ENCODE measurements at places on chromosomes 4 and X.

- no peak for DNase-seq
Observed at GRCh38 chr4:169741569-169741968, 16.2 kb downstream of the HPF1 start.

DNA sequence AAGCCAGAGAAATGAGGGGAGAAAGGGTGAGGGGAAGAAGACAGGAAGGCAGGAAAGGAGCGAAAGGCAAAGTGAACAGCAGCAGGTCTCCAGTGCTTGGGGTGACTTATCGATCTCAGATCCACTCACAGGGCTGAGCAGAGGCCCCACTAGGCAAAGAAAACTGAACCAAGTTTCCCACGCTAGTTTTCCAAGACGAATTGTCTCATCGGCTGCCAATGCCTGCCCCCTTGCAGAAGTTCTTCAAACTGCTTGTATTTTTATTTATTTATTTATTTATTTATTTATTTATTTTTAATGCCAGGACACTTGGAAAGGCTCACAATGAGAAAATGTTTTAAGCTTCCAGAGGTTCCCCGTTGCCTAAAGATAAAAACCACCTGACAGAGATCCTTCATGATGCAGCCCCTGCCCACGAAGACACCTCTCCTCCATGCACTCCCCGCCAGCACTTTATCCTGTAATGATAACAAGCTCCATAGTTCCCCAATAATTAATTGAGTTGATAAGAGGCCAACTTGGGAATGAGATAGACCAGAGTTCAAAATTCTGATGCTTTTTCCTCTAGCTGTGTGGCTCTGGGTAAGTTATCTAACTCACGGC is 43.2 kb downstream of the QDPR start:
- no peak for DNase-seq

DNA sequence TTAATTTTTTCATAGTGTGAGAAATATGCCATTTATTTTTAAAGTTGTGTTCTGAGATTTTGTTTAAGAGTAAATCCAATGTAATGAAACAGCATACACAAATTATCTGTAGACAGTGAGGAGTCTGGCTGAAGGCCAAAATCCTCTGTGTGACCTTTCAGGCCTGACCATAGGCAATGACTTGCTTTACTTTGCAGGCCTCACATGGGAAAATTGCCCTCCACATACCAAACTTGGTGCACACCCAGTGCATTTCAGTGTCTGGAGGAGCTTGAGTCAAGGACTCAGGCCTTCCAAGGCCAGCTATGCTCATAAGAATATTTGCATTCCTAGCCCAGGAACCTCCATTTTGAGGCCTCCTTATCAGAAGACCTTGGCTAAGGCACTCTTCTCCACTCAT is 430.1 kb downstream of the GABRG1 start:
- no peak for DNase-seq

DNA sequence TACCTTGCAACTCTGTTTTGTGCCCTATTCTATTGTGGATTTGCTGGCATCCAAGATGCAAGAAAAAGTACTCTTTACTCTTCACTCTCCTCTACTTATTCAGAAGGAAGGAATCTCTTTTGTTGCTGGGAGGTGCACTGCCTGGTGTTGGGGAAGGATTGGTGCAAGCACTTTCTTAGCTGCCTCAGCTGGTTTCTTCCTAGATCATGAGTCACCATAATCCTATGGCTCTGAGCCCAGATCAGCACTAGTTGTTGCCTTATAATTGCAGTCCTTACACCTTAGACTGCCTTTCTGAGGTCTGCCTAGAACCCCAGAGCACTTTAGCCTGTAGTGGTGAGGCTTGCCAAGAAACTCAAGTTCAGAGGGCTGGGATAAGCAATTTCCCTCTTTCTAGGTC is 37.0 kb upstream of the CT83 start:
- no peak for DNase-seq

GRCh38 chr4:140156529-140157171 is 2.7 kb upstream of the MAML3 start:
- DNase-seq, result peak; percentile 42

GRCh38 chrX:69374569-69374968 is 129.6 kb upstream of the NALF2 start:
- no peak for DNase-seq

GRCh38 chr4:74665876-74666275 is 128.4 kb downstream of the BTC start:
- DNase-seq, result no peak

- no peak for DNase-seq
Observed at GRCh38 chrX:150156615-150157014, 206.5 kb upstream of the MAMLD1 start.

DNA sequence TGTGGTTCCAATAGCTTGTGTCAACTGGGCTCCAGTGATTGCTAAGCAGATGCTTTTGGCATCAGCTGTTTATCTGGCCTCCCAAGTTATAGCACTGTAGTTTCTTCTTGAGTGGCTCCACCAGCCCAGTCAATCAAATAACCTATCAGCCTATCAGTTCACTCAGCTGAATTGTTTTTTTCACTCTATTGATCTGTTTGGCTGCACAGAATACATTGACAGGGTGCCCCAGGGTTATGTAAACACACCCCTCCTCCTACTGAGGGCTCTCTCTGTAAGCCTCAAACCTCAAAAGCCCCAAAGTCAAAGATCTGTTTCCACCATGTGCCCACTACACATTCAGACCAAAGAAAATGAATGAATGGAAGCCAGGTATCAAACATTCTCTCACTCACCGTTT is 214.0 kb downstream of the HS6ST2 start:
- no peak for DNase-seq

DNA sequence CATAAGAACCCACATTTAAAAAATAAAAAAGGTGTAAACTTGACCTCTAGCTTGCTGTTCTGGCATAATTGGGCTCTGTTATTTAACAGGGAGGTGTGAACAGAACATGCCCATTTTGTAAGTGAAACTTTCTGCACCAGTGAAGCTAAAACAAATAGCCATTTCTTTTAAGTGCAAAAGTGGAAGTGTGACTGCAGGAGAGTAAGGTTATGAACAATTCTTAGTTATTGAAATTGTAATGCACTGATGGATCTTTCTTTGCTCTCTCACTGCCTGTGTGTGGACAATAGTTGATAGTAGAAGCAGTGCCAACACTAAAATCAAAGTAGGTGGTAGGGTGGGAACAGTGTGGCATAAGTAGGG is 12.6 kb downstream of the P2RY10 start:
- no peak for DNase-seq

GRCh38 chr4:150139297-150139865 is 61.1 kb downstream of the DCLK2 start:
- DNase-seq, result no peak

DNA sequence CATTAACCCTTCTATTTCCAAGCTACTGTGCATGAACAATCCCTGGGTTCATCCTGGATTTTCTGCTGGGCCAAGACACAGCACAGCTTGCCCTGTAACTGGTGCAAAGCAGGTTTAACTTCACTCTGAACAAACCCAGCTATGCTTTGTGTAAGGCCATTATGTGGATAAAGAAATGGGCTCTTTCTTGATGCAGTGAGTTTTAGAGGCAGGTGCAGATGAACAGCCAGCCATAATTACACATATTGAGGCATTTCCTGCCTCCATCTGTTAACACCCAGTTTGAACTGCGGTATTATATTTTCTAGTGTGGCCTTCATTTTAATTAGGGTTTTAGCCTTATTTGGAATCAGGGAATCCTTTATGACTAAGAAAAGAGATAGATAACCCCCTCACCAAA is 68.7 kb upstream of the ARX start:
- no peak for DNase-seq

GRCh38 chrX:75067931-75068330 is 88.2 kb downstream of the ABCB7 start:
- DNase-seq, result no peak

- DNase-seq, result no peak
Observed at GRCh38 chr4:29453303-29453820, 1266.8 kb upstream of the PCDH7 start.

DNA sequence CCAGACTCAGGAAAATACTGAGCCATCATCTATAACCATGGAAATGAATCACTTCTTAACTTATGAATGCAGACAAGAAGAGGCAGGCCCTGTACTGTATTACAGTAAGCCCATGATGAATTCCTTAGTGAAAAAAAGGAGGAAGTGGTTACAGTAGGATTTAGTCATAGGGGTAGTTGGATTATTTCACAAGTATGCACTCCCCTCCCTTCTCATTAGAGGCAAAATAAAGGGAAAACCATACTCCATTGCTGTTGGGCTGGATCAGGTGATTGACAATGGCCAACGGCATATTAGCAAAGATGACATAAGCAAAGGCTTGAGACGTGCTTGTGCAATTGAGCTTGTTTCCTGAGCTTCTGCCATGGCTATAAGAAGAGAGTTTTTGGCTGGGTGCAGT is 181.1 kb upstream of the PRPS2 start:
- no peak for DNase-seq

- no peak for DNase-seq
Observed at GRCh38 chr4:173591760-173592159, 61.7 kb upstream of the HAND2 start.

DNA sequence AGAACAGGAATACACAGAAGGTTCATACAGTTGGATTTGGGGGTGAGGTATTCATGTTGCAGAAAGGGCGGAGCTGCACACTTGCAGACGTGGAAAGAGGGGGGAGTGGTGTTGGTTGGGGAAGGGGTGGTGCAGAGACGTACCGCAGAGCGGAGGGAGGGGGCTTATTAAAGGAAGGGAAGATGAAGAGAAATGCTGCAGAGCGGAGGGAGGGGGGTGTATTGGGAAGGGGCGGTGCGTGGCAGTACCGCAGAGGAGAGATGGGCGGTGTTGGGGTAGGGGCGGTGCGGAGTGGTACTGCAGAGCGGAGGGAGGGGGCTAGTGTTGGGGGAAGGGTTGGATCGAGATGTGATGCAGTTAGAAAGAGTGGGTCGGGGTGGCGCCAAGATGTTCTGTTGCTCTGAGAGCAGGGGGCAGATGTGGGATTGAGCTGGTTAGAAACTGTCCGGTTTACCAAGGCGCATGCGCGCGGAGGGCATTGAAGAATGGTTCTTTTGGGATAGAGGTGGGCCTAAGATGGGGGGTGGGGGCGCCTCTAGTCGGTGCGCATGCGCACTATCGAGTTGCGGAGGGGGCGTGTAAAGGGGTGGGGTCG is 900 bp downstream of the TRO start:
- peak; percentile 17 for DNase-seq

GRCh38 chr4:33054656-33055196 is 2334.6 kb downstream of the PCDH7 start:
- DNase-seq, result no peak

DNA sequence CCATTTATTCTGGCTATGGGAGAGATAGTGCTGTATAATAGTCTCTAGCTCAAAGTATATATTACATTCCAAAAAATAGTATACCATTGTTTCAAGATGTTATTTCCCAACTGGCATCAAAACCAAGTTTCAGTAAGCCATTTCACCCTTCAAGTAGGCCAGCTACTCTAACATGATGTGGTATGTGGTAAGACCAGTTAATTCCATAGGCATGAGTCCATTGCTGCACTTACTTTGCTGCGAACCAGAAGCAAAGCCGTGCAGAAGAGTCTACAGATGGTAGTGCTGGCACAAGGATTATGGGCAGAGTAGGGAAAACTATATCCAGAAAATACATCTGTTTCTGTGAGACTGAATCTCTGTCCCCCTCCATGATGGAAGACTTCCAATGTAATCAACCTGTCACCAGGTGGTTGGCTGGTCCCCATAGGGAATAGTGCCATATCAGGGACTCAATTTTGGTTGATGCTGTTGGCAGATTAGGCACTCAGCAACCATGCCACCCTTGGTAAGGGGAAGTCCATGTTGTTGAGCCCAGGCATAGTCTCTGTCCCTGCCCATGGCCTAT is 49.8 kb upstream of the HSD17B10 start:
- DNase-seq, result no peak

DNA sequence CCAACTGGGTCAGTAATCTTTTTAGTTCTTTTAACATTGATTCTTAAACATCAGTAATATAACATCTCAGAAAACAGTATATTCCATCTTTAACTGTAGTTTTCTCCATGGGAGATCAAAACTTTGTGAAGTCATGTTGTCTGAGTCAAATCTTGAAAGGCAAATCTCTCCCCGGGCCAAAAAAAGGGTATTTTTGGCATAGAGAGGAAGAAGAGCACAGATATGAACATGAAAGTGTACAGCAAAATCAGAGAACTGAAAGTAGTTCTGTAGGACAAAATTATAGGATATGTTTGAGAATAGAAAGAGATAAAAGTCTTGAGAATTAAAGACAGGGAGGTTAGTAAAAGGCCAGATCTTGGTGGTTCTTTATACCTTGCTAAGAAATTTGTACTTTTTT is 176.4 kb upstream of the GYPA start:
- DNase-seq, result no peak

- peak; percentile 64 for DNase-seq
Observed at GRCh38 chr4:6225469-6225868, 25.1 kb upstream of the JAKMIP1 start.

DNA sequence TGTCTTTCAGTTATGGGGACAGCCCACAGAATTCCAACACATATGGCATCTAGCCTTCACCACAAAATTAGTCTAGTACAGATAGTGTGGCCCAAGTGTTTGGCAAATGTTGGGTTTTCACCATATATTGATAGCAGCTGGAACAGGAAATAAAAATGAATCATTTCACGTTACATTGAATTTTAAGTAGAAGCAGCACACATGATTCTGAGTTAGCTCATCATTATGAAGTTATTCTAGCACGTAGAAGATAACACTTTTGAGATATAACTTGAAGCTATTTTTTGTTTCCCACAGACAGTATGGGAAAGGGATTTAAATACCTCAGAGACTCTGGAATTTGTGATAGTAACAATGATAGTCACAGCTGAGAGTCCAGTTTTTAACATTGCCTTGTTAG is 118.7 kb downstream of the FAT4 start:
- DNase-seq, result no peak

- DNase-seq, result no peak
Observed at GRCh38 chr4:37812713-37813112, 13.8 kb upstream of the PGM2 start.

DNA sequence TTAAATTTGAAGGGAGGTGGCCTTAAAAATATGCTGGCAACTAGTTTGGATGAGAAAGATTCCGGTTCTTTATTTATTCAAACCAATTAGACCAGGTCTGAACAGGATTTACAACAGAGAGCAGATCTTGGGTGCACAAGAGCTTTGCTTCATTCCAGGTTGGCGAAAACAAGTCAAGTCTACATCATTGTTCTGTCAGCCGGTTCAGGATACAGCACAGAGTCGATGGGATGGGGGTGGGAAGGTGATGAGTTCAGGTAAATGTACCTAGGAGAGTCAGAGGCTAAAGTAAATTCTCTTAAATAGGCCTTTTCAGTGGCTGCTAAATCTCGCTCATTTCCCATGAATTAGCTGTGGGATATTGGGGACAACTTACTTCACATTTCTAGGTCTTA is 882 bp upstream of the STIM2 start:
- DNase-seq, result no peak

DNA sequence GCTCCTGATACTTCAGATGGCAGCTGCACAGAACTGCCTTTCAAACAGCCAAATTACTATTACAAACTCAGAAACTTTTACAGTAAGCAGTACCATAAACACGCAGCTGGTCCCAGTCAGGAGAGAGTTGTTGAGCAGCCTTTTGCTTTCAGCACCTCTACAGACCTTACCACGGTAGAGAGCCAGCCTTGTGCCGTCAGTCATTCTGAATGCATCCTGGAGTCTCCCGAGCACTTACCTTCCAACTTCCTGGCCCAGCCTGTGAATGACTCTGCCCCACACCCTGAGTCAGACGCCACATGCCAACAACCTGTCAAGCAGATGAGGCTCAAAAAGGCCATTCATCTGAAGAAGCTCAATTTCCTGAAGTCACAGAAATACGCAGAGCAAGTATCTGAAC is 12.4 kb downstream of the ZBTB49 start:
- DNase-seq, result no peak

Measured in DND-41 (cell line).